ENCODE measurements at places on chromosomes 7 and 10.

DNA sequence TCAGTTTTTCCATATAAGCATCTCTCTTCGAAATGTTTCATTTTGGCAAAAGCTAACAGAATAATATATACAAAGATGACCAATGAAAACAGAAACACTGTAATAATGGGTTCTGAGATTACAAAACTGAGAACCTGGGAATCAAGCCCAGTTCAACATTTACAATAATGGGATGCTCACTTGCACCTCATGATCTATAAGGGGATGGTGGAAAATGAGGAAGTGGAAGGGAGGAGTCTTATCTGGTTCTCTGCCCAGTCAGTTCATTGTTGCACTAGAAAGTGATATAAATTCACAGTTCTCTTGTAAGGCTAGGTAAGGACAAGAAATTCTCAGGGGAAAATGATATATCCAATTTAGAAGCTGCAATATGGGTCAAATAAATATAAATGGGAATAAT lies 31.7 kb upstream of the RHOBTB1 start:
- no peak for DNase-seq

DNA sequence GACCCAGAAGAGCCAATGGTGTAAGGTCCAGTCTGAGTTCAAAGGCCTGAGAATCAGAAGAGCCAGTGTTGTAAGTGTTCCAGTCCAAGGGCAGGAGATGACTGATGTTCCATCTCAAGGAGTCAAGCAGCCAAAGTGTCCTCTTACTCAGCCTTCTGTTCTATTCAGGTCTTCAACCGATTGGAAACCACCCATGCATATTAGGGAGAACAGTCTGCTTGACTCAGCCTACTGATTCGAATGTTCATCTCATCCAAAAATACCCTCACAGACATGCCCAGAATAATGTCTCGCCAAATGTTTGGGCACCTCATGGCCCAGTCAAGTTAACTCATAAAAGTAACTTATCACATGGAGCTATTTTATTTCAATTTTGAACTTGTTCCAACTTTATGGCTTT lies 2.9 kb upstream of the WDFY4 start:
- no peak for DNase-seq

- DNase-seq = no peak
Measured at GRCh38 chr7:50329775-50330174, 25.3 kb downstream of the IKZF1 start.

GRCh38 chr7:139618482-139619366 lies 95.2 kb downstream of the CLEC2L start:
- no peak for DNase-seq

DNA sequence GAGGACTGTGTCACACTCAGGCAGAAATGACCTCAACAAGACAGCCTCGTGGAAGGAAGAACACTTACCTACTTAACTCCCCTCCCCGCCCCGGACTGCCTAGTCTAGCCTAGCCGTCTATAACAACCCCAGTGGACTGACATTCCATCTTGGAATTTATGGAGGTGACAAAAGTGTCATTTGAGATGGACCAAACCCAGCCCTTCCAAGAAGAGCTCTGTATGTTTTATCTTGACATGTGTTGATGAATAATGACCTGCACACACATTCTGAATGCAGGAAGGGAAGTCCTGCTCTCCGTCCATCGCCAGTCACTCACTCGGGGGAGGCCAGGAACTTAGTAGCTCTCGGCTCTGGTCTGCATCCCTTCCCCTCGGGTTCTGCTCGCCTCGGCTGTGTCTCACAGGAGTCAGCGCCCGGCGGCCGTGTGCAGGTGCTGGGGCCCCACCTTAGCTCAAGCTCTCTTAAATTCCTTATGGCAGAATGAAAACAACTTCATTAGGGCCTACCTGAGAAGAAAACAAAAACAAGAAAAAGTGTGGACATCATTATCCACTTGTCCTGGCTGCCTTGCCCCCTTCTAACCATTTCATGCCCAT lies 140.9 kb upstream of the NPS start:
- DNase-seq = no peak

- DNase-seq = no peak
Measured at GRCh38 chr10:82378146-82378545, 503.2 kb downstream of the NRG3 start.

DNA sequence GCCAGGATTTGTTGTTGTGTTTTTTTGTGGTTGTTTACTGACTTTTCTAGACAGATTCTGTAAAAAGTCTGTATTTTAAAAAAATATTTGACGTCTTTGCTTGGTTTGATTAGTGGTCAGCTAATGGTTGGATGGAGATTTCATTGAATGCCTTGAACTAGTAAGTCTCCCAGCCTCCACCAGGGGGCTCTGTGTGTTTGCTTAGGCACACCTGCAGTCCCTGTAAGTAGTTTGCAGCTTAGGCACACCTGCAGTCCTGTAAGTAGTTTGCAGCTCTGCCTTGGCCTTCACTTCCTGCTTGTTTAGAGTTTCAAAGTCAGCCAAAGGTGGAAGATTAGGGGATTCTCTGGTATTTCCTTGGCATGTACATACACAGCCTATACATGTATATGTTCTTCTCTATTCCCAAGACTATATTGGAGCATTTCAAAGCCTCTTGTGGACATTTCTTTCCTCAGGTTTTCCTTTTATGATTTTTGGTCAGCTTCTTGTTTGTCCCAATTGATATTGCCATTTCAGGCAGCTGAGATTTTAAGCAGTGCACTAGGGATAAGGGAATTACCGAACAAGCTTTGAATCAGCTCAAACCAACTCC lies 101.6 kb downstream of the CCSER2 start:
- peak; percentile 35 for DNase-seq

- DNase-seq = no peak
Measured at GRCh38 chr7:106597751-106598546, 63.0 kb downstream of the CCDC71L start.
